ENCODE measurements at places on chromosomes 4 and X. TPM values are rescaled to one million over a fixed set of nuclear protein-coding genes. Genes with fewer than 3 reads are reported as not detected.

The CLIC2 gene
- 0.39 TPM for total RNA-seq

The FGF13 gene
- total RNA-seq: not detected

The TAB3 gene
- 28.3 TPM for total RNA-seq

DNA sequence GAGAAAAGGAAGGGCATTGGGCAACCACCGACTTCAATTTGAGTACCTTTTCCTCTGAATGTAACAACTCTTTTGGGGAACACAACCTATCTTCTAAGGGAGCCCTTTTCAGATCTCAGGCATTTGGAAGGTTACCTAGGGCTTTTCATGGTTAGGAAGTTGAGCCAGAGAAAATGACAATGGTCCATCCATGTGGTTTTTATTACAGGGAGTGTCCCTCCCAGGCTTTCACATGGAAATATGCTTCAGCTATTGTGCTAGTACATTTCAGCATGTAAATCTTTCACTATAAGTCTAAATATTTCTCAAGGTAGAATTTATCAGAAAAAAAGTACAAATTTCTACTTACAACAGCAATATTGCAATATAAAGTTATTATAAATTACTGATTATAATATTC lies 259.8 kb downstream of the IQCM start:
- DNase-seq: no peak

GRCh38 chr4:56186808-56187523 lies 200.3 kb downstream of the AASDH start:
- DNase-seq: no peak

DNA sequence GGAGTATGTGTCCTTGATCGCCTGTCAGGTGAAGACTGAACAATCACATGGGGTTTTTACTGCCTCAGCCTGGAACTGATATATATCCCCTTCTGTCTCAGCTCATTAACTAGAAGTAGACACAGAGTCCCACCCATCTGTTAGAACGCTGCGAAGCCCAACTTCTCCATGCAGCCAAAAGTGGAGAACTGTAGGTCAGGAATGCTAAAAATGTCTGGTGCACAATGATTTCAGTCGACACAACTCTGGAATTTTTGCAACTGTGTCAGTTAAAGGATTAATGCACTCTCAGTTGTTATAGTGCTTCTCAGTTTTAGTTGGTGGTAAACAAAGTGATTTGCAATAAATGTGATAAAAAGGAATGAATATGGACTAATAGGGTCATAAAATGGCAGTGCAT lies 287.2 kb downstream of the INPP4B start:
- DNase-seq: no peak

DNA sequence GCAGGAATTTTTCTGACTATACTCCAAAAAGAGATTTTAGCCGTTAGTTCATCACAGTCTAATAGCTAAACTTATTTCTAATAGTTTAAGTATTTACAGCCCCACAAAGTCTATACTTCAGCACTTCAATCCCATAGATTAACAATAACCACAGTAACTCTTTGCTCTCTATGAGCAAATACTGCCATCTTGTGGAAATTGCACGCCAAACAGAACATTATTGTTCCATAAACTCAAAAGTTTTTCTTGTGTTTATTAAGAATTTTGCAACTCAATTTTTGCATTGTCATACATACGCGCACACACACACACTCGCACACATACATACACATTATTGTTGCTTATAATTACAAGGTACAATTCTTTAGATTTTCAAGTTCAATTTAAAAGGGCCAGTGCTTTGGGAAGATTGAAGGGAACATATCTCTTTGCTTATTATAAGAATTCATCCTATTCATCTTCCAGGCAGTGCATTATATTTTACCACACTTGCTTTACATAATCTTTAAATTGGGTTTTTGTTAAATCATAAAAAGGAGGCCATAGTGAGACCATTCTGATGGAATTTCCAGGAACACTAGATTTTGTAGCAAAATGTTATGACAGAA lies 63.8 kb upstream of the ATOH1 start:
- DNase-seq: no peak

- no peak for DNase-seq
Observed at GRCh38 chr4:72286185-72286584, 254.4 kb downstream of the NPFFR2 start.

Measured in T-helper 17 cell (primary cell).